Activated naive CD4-positive, alpha-beta T cell treated with anti-CD3 and anti-CD28 coated beads for 36 hours (primary cell): ENCODE measurements at places on chromosomes 1 and 21. TPM values are rescaled to one million over a fixed set of nuclear protein-coding genes. Genes with fewer than 3 reads are reported as not detected.
A peak's percentile ranks its signal among the peaks of the same experiment; 100 is the strongest.

- H3K4me1 ChIP-seq = peaks cover 12% of the 10 kb centered on the region
- no peaks in the 10 kb centered on the region for H3K36me3 ChIP-seq
- no peak overlapping the region for H3K4me3 ChIP-seq
- no peak for DNase-seq
Observed at GRCh38 chr1:202286622-202287097, 55.1 kb downstream of the UBE2T start.

GRCh38 chr1:26862781-26863684, at the start of gene SFN:
TSS of gene SFN (plus strand) at chr1:26863149. CDS start at chr1:26863213, 64 bp downstream.
- no peaks in the 10 kb centered on the region for H3K27me3 ChIP-seq
- peak within 1 kb of the TSS; percentile 92 for H3K4me3 ChIP-seq
- H3K27ac ChIP-seq = no peak within 1 kb of the TSS
- DNase-seq = peak; percentile 76
- H3K4me1 ChIP-seq = peaks cover 21% of the 10 kb centered on the region

ARTN gene
- not detected for total RNA-seq

DNA sequence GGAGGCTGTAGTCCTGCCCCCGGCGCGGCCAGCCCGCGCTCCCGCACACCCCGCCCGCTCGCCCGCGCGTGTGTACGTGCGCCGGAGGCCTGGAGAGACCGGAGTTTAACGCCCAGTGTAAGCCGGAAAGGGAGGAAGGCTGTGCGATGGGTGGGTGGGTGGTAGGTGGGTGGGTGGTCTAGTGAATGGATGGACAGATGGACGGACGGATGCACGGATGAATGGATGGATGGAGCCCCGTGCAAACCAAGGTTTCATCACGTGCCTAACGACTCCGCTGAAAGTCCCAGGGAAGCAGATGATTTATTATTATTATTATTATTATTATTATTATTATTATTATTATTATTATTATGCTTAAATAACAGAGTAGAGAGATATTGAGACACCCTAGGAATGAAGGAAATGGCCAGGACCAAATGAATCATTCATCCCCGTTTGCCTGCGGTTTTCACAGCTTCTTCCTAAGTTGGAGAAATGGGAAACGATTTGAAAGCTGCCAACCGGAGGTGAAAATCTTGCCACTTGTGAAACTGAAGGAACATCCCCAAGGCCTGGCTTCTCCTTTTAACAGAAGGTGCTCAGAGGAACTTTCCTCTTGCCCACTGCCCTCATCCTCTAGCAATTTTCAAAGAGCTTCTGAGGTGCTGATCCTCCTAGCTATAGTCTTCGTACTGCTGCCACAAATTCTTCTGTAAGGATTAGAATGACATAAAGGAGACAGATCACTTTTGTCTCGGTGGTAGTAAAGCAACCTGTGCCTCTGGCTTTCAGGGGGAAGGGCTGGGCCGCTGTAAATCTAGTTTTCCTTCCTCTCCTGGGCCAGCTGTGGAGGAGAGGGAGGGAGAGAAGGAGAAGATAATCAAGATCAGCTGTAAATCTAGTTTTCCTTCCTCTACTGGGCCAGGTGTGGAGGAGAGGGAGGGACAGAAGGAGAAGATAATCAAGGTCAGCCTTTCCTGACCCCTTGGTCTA, 648 bp upstream of the RGS7 start:
- peaks cover 37% of the 10 kb centered on the region for H3K27me3 ChIP-seq
- H3K27ac ChIP-seq = no peak overlapping the region
- H3K4me3 ChIP-seq = peak overlapping the region; percentile 49

GRCh38 chr21:16588433-16588860, 858.7 kb downstream of the USP25 start:
- no peaks in the 10 kb centered on the region for H3K4me1 ChIP-seq
- H3K36me3 ChIP-seq = no peaks in the 10 kb centered on the region
- H3K4me3 ChIP-seq = no peak overlapping the region
- H3K27me3 ChIP-seq = no peaks in the 10 kb centered on the region

DNA sequence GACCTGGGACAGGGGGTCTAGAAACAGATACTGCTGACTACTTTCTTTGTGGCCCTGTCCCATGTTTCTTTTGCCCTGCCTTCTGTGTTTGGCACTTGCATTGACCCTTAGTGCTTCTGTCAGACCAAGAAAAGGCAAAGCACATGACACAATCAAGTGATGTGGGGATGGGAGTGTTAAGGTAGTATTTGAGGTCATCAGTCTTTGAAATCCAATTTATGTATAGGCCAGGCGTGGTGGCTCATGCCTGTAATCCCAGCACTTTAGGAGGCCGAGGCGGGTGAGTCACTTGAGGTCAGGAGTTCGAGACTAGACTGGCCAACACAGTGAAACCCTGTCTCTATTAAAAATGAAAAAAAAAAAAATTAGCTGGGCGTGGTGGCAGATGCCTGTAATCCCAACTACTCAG, 26.0 kb downstream of the SERBP1 start:
- DNase-seq = no peak
- no peaks in the 10 kb centered on the region for H3K27me3 ChIP-seq
- H3K4me3 ChIP-seq = no peak overlapping the region
- H3K27ac ChIP-seq = peak overlapping the region; percentile 50

DNA sequence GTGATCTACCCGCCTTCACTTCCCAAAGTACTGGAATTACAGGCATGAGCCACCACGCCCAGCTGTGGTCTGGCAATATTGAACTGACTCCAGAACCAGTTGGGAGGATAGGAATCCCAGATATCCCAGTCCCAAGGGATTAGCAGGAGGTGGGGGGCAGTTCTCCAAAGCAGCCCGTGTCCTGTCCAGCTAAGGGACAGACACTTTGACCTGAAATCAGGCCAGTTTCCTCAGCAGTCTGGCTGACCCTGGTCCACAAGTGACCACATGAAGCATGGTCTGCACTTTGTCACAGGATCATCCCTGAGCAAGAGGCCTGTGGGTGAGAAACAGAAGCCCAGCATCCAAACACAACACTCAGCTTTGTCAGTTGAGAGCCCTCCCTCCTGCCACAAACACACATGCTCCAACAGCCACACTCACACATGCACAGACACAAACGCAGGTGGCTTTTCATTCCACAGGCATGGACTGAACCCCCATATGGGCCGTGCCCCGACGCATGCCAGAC, 2.7 kb upstream of the FDPS start:
- H3K27ac ChIP-seq = peak overlapping the region; percentile 61
- H3K4me1 ChIP-seq = peaks cover 17% of the 10 kb centered on the region
- no peaks in the 10 kb centered on the region for H3K27me3 ChIP-seq
- H3K36me3 ChIP-seq = peaks cover 20% of the 10 kb centered on the region

CLCA4 gene
- not detected for total RNA-seq

- H3K36me3 ChIP-seq = no peaks in the 10 kb centered on the region
- no peak overlapping the region for H3K4me3 ChIP-seq
Observed at GRCh38 chr1:43521756-43522155, 8.9 kb upstream of the PTPRF start.

DNA sequence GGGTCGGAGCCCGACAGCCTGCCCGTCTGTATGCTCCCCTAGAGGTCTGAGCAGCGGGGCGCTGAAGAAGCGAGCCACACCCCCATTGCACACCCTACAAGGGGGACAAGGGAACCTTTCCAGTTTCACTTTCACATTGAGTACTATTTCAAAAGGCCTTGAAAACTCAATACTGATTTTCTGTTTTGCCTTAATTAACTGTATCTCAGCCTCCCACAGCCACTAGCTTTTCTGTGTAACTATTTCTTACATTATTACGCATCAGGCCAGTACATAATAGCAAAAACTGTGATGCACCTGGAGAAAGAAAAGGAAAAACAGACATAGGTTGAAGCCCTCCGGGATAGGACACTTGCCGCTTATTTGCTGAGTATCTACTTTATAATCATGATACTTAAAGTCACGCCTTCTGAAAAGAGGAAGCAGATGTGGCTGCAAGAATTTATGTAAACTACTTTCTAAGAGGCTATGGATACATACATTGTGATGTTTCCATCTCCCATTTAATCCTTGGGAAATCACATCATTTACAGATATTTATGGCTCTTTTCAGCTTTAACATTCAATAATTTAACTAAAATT, 1719.5 kb downstream of the MRPL39 start:
- H3K36me3 ChIP-seq = no peaks in the 10 kb centered on the region
- peak; percentile 5 for DNase-seq
- no peak overlapping the region for H3K27ac ChIP-seq
- H3K4me1 ChIP-seq = peaks cover 5% of the 10 kb centered on the region
- H3K27me3 ChIP-seq = no peaks in the 10 kb centered on the region
- peak overlapping the region; percentile 44 for H3K4me3 ChIP-seq

GRCh38 chr1:34231441-34231840, 54.7 kb downstream of the C1orf94 start:
- DNase-seq = no peak
- H3K36me3 ChIP-seq = no peaks in the 10 kb centered on the region
- H3K27me3 ChIP-seq = peaks cover 16% of the 10 kb centered on the region
- H3K4me3 ChIP-seq = no peak overlapping the region
- H3K27ac ChIP-seq = no peak overlapping the region

- H3K27ac ChIP-seq = no peak overlapping the region
- H3K4me3 ChIP-seq = no peak overlapping the region
- H3K36me3 ChIP-seq = peaks cover 34% of the 10 kb centered on the region
- H3K27me3 ChIP-seq = no peaks in the 10 kb centered on the region
- peaks cover 60% of the 10 kb centered on the region for H3K4me1 ChIP-seq
Observed at GRCh38 chr21:46557919-46558392, 46.9 kb downstream of the S100B start.

DNA sequence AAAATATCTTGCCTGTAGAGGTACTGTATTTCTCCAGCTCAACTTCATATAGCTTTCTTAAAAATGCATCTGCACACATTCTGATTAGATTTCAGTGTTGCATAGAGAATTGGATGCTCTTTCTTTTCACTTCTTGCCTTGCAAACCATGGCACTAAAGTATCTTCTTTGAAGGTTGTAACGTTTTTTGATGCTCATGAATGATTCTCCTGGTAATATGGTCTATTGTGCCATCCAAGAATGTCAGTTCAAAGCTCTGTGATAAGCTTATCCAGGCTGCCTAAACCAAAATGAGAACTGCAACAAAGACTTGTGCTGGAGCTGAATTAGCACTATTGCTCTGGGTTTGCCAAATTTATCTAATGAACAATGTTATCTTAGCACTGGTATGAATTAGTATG, 1.9 kb downstream of the SGIP1 start:
- peaks cover 9% of the 10 kb centered on the region for H3K4me1 ChIP-seq
- H3K4me3 ChIP-seq = no peak overlapping the region
- no peak overlapping the region for H3K27ac ChIP-seq
- peaks cover 37% of the 10 kb centered on the region for H3K27me3 ChIP-seq

- peaks cover 11% of the 10 kb centered on the region for H3K27me3 ChIP-seq
- H3K27ac ChIP-seq = no peak overlapping the region
- no peak overlapping the region for H3K4me3 ChIP-seq
- no peak for DNase-seq
- no peaks in the 10 kb centered on the region for H3K4me1 ChIP-seq
- H3K36me3 ChIP-seq = no peaks in the 10 kb centered on the region
Observed at GRCh38 chr1:114896795-114897194, 42.1 kb downstream of the SYCP1 start.

DNA sequence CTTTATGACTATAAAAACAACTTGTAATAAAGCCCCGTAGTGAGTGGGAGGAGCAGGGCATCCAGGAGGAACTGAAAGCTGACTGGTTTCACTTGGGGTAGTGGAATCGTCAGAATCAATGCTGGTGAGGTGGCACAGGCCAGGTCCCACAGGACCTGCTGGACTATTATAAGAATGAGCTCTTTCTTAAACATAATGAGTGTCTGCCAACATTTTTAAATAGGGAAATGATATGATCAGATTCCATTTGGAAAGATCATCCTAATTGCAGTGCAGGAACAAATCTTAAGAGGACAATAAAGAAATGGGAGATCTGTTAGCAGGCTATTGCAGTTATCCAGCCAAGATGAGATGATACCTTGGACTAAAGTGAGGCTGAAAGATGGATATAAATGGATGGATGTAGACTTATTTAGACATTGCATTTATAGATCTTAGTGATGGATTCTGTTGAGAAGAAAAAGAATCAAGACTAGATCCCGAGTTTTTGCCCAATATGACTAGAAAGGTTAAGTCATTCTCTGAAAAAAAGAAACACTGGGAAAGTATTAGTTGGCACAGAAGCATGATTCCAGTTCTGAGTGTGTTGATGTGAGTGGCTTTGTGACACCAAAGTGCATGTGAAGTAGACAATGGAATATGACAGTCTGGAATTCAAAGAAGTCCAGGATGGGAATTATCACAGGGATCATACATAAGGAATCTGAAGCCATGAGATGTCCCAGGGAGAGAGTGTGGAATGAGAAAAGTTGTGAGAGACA, 153.3 kb upstream of the SGIP1 start:
- H3K4me3 ChIP-seq = no peak overlapping the region
- no peaks in the 10 kb centered on the region for H3K36me3 ChIP-seq
- no peak for DNase-seq

DNA sequence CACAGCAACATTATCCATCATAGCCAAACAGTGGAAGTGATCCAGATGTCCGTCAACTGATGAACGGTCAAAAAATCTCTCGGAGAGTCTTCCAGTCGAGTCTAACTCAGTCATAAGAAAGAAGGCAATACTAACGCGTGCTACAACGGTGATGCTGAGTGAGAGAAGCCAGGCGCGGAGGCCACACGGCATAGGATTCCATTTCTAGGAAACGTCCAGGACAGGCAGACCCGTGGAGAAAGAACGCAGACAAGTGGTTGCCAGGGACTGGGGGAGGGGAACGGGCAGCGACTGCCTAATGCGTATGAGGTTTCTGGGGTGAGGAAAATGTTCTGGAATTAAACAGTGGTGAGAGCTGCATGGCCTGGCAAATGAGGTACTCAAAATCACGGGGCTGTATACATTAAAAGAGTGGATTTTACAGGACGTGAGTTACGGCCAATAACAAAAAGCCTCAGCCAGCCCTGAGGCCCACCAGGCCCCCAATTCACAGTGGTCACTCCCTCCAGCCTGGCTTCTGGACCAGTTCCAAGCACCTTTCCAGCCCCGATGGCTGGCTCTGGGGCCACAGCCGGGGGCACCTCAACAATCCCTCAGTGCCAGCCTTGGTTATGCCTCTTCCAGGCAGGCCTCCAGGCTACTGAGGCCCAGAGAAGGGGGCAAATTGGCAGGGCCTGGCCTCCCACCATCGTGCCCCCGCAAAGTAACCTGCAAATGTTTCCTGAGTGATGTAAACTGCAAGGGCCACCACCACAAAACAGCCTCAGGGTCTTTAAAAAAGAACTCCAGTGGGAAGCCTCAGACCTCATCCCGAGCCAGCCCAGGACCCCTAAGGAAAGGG, 3.4 kb downstream of the WNT9A start:
- peaks cover 5% of the 10 kb centered on the region for H3K4me1 ChIP-seq
- no peak for DNase-seq
- peaks cover 7% of the 10 kb centered on the region for H3K27me3 ChIP-seq
- H3K36me3 ChIP-seq = no peaks in the 10 kb centered on the region
- H3K27ac ChIP-seq = no peak overlapping the region
- no peak overlapping the region for H3K4me3 ChIP-seq

ANKRD35 gene
- total RNA-seq = 0.20 TPM

RGL1 gene
- total RNA-seq = 2.6 TPM

GRCh38 chr1:81877940-81878339, 77.2 kb downstream of the ADGRL2 start:
- no peak overlapping the region for H3K27ac ChIP-seq
- H3K27me3 ChIP-seq = no peaks in the 10 kb centered on the region
- no peak overlapping the region for H3K4me3 ChIP-seq
- H3K36me3 ChIP-seq = no peaks in the 10 kb centered on the region
- no peaks in the 10 kb centered on the region for H3K4me1 ChIP-seq

NUF2 gene
- total RNA-seq = 69.0 TPM

GRCh38 chr1:86477256-86477655, 8.5 kb downstream of the CLCA1 start:
- H3K27me3 ChIP-seq = no peaks in the 10 kb centered on the region
- H3K27ac ChIP-seq = no peak overlapping the region
- no peaks in the 10 kb centered on the region for H3K36me3 ChIP-seq
- DNase-seq = no peak
- no peaks in the 10 kb centered on the region for H3K4me1 ChIP-seq
- H3K4me3 ChIP-seq = no peak overlapping the region
